ENCODE measurements at places on chromosomes 12 and 14. TPM values are rescaled to one million over a fixed set of nuclear protein-coding genes. Genes with fewer than 3 reads are reported as not detected.

HRK gene
- total RNA-seq = 0.60 TPM

PLBD2 gene
- total RNA-seq = 21.4 TPM

LGR5 gene
- 7.6 TPM for total RNA-seq

PRKAG1 gene
- total RNA-seq = 35.6 TPM

KRT77 gene
- 1.2 TPM for total RNA-seq

KRT72 gene
- not detected for total RNA-seq

PIP4P1 gene
- total RNA-seq = 27.3 TPM

DIO2 gene
- 21.3 TPM for total RNA-seq

NXPH4 gene
- 23.4 TPM for total RNA-seq

Data from camera-type eye (tissue), 1 donor.